ENCODE measurements at places on chromosomes 12 and 14. TPM values are rescaled to one million over a fixed set of nuclear protein-coding genes. Genes with fewer than 3 reads are reported as not detected.

- H3K4me1 ChIP-seq = peaks cover 5% of the 10 kb centered on the region
- no peak for DNase-seq
- no peak overlapping the region for H3K27ac ChIP-seq
- no peaks in the 10 kb centered on the region for H3K36me3 ChIP-seq
Observed at GRCh38 chr14:42488965-42489364, 882.3 kb downstream of the LRFN5 start.

- no peak overlapping the region for H3K27ac ChIP-seq
- no peaks in the 10 kb centered on the region for H3K36me3 ChIP-seq
- H3K27me3 ChIP-seq = peaks cover 38% of the 10 kb centered on the region
- peaks cover 4% of the 10 kb centered on the region for H3K4me1 ChIP-seq
- no peak overlapping the region for H3K4me3 ChIP-seq
- peak; percentile 72 for DNase-seq
Observed at GRCh38 chr14:101444116-101444515, 117.2 kb upstream of the DIO3 start.

ZDHHC22 gene
- total RNA-seq = not detected

SPTB gene
- total RNA-seq = 0.11 TPM

CISTR gene
- total RNA-seq = not detected

ATXN7L3B gene
- 25.2 TPM for total RNA-seq

DNA sequence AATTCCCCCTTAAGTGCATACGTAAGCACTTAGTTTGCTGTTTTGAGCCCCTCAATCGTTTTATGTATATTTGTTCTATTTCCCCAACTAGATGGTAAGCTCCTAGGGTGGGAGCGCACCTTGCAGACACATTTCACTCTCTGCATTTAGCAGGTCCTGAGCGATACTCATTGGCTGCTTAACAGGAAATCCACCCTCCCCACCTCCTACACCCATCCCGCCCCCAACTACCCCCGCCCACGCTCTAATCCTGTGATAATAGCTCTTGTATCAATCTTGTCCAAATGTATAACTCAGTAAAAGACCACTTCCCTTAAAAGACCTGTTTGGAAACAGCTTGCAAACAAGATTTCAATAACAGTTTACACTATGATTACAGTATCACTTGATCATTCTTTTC is 8.1 kb downstream of the LPAR5 start:
- no peaks in the 10 kb centered on the region for H3K4me1 ChIP-seq
- no peak overlapping the region for H3K27ac ChIP-seq
- no peaks in the 10 kb centered on the region for H3K27me3 ChIP-seq
- H3K36me3 ChIP-seq = no peaks in the 10 kb centered on the region
- DNase-seq = no peak
- no peak overlapping the region for H3K4me3 ChIP-seq

NPFF gene
- not detected for total RNA-seq

DNA sequence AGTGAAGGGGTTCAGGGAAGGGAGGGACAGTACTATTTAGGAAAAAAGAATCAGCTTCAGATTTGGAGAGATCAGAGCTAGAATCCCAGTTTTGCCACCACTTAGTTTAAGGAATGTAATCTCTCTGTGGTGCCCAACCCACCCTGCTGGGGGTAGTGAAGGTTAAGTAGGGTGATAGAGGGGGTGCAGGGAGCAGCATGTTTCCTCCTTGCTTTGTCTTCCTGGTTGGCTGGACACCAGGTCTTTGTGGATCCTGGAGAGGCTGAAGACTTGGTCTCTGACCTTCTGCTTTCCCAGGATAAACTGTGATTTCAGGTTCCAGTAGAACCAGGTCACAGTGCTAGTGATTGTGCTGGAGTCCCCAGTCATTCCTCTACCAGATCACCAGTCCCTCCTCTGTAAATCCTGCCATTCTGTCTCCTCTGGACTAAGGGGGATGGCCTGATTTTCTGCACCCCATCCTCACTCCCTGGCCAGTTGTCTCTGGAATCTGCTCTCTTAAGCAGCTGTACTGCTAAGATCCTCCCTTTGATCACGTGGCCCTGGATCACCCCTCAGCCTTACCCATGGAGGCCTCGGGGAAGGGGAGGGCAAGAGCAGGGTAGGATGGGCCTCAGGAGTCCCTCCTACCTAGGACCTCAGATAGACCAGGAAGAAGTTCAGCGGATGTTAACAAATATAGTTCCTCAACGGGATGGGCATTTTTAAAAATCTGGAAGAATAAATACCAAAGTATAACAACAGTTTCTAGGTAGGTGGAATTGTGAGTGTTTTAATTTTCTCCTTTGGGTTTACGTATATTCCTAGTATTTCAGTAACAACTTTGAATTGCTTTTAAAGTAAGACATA is 3.1 kb downstream of the MAP3K12 start:
- peak overlapping the region; percentile 38 for H3K4me3 ChIP-seq
- H3K27me3 ChIP-seq = no peaks in the 10 kb centered on the region
- DNase-seq = peak; percentile 75
- H3K4me1 ChIP-seq = peaks cover 30% of the 10 kb centered on the region
- H3K27ac ChIP-seq = no peak overlapping the region

- 0 out of 2 replicates have a peak, but pooled peaks cover 7% of the 10 kb centered on the region for H3K4me1 ChIP-seq
- H3K4me3 ChIP-seq = no peak overlapping the region
- H3K36me3 ChIP-seq = no peaks in the 10 kb centered on the region
- H3K27me3 ChIP-seq = no peaks in the 10 kb centered on the region
- H3K27ac ChIP-seq = no peak overlapping the region
Observed at GRCh38 chr12:55654511-55655214, 18.0 kb downstream of the OR10P1 start.

LRP1 gene
- 296 TPM for total RNA-seq

GRCh38 chr12:72390146-72390545 is 118.0 kb downstream of the TRHDE start:
- no peak overlapping the region for H3K27ac ChIP-seq
- H3K27me3 ChIP-seq = no peaks in the 10 kb centered on the region
- DNase-seq = no peak
- no peak overlapping the region for H3K4me3 ChIP-seq
- no peaks in the 10 kb centered on the region for H3K36me3 ChIP-seq

DNA sequence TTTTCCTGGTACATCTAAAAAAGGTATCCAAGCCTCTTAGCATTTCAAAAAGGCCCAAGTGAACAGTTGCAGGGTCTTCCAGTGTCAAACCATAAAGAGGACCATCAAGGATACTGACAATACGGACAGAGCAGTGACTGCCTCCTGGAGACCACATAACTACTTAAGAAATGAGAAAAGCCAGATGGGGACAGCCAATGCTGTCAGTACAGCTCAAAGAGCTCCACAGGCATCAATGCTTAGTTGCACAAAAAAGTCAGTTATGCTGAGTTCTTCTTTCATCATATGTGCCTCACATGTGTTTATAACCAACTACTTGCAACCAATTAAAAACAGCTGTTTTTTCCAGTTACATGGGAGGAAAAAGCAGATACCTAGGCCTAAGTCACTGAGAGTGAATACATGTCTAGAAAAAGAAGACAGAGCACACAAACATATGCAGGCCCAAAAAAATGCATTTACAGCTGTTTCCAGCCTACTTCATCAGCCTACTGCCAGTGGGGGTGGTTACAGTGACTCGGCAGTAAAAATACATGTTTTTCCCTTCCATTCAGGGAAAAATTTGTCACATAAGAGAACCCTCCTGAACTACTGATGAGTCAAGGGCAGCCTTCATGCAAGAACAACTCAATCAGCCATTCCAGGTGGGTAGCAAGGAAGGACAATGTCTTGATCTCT is 84.0 kb downstream of the DCAF5 start:
- peak; percentile 92 for DNase-seq
- H3K27ac ChIP-seq = peak overlapping the region; percentile 86
- peaks cover 17% of the 10 kb centered on the region for H3K4me1 ChIP-seq
- H3K4me3 ChIP-seq = no peak overlapping the region
- no peaks in the 10 kb centered on the region for H3K27me3 ChIP-seq

GRCh38 chr14:63614679-63615363 is 26.9 kb downstream of the WDR89 start:
- H3K27me3 ChIP-seq = no peaks in the 10 kb centered on the region
- H3K36me3 ChIP-seq = no peaks in the 10 kb centered on the region
- peak; percentile 57 for DNase-seq
- peak overlapping the region; percentile 29 for H3K4me3 ChIP-seq
- peak overlapping the region; percentile 17 for H3K27ac ChIP-seq

DNA sequence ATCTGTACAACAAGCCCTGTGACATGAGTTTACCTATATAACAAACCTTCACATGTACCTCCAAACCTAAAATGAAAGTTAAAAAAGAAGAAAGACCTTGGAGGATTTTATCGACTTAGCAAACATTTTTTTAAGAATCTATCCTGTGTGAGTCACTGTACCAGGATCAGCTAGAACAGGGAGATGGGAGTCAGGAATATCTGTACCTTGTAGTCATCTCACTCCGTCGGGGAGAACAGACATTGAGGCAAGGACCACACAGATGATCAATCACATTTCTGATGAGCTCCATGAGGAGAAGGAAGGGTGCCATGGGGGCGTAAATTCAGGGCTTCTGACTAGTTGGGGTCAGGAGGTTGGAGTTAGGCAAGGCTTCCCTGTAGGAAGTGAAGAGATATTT is 310.6 kb downstream of the VRK1 start:
- H3K36me3 ChIP-seq = no peaks in the 10 kb centered on the region
- no peaks in the 10 kb centered on the region for H3K4me1 ChIP-seq
- no peak overlapping the region for H3K4me3 ChIP-seq
- no peak for DNase-seq
- no peak overlapping the region for H3K27ac ChIP-seq

GRCh38 chr14:101407328-101407727 is 154.0 kb upstream of the DIO3 start:
- H3K27ac ChIP-seq = no peak overlapping the region
- no peaks in the 10 kb centered on the region for H3K36me3 ChIP-seq
- no peak for DNase-seq
- H3K4me1 ChIP-seq = peaks cover 6% of the 10 kb centered on the region

SLC39A2 gene
- total RNA-seq = not detected

DNA sequence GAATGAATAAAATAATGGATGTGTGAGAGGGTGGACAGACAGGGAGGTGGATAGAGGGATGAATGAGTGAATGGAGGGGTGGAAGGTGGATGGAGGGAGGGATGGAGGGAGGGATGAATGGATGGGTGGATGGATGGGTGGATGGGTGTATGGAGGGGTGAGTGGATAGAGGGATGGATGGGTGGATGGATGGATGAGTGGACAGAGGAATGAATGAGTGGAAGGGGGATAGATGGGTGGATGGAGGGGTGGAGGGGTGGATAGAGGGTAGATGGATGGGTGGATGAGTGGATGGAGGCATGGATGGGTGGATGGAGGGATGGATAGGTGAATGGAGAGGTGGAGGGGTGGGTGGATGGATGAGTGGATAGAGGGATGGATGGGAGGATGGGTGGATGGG is 47.9 kb upstream of the NOS1 start:
- no peak overlapping the region for H3K4me3 ChIP-seq
- H3K27ac ChIP-seq = no peak overlapping the region
- H3K27me3 ChIP-seq = no peaks in the 10 kb centered on the region
- H3K4me1 ChIP-seq = no peaks in the 10 kb centered on the region

PFKM gene
- 41.1 TPM for total RNA-seq

RIC8B gene
- 6.8 TPM for total RNA-seq

CCDC197 gene
- total RNA-seq = not detected

- H3K27me3 ChIP-seq = no peaks in the 10 kb centered on the region
- peaks cover 11% of the 10 kb centered on the region for H3K4me1 ChIP-seq
- H3K4me3 ChIP-seq = no peak overlapping the region
Observed at GRCh38 chr12:59940631-59941342, 345.0 kb downstream of the SLC16A7 start.

Data from GM23248 (cell line).